K562 (cell line): ENCODE measurements at places on chromosomes 3 and 15.

- DNase-seq, result no peak
Measured at GRCh38 chr3:71088742-71089141, 494.8 kb downstream of the FOXP1 start.

- DNase-seq, result no peak
Measured at GRCh38 chr3:95711789-95712188, 1102.6 kb upstream of the EPHA6 start.

DNA sequence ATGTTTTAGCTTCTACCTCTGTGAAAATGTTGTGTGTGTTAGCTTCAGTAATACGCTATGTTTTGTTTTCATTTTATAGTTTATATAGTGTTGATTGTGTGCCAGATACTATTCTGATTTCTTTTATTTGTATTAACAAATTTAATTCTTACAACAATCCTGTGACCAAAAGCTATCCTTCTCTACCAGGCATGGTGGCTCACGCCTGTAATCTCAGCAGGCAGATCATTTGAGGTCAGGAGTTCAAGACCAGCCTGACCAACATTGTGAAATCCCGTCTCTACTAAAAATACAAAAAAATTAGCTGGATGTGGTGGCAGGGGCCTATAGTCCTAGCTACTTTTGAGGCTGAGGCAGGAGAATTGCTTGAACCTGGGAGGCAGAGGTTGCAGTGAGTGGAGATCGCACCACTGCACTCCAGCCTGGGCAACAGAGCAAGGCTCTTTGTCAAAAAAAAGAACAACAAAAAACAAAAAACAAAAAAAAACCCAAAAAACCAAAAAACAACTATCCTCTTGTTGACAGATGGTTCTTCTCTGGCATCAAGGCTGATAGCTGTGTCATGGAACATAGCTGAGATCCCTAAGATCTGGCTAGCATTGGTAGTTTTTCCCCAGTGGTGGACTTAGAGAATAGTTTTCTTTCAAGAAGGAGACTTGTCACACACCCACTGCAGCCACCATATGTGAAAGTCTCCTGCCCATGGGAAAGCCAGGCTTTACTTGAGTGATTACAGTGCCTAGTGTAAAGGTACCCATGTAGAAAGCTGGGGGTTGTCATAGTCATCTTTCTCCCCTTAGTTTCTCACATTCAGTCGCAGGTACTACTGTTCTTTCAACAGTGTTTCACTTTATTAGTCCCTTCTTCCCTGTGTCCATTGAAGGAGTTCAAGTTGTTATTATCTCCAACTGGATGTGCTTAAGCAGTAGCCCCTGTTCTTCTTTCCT, 116.5 kb downstream of the UBE2E2 start:
- DNase-seq, result no peak

- DNase-seq, result no peak
Measured at GRCh38 chr3:152257563-152258035, 11.1 kb upstream of the MBNL1 start.

DNA sequence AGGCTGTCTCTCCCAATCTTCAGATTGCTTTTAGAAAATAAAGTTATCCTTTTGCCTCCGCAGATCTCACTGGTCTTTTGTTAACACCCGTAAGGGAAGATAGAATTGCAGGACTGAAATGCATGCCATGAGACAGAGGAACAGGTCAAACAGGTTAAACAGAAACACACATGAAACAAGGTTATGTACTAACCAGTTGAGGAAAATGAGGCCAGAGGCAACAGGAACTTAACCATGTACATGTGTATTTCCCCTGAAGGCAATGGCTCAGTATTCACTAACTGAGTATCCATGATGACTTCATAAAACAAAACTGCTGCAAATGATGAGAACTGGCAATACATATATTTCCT, 169.1 kb upstream of the NSMCE3 start:
- DNase-seq, result no peak

DNA sequence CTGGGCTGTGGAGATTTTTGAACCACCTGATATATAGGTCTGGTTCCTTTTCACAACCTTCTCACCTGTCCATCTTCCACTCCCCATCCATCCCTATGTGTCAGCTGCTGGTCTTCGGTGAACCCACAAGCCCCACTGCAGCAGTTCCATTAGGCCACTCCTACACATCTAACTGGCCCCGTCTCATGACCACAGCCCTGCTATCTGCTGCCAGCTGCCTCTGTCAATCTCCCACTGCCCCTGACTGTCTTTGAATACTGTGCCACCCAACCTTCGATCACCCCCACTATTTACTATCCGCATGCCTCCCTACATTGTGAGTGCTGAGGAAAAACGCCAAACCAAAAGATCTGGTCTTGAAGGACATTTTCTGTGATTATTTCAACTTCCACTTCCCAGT, 795.4 kb downstream of the IGSF11 start:
- DNase-seq, result no peak

DNA sequence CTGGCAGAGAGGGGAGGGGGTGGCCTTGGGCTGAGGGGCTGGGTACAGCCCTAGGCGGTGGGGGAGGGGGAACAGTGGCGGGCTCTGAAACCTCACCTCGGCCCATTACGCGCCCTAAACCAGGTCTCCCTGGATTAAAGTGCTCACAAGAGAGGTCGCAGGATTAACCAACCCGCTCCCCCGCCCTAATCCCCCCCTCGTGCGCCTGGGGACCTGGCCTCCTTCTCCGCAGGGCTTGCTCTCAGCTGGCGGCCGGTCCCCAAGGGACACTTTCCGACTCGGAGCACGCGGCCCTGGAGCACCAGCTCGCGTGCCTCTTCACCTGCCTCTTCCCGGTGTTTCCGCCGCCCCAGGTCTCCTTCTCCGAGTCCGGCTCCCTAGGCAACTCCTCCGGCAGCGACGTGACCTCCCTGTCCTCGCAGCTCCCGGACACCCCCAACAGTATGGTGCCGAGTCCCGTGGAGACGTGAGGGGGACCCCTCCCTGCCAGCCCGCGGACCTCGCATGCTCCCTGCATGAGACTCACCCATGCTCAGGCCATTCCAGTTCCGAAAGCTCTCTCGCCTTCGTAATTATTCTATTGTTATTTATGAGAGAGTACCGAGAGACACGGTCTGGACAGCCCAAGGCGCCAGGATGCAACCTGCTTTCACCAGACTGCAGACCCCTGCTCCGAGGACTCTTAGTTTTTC, 4.9 kb downstream of the ISL2 start:
- no peak for DNase-seq

DNA sequence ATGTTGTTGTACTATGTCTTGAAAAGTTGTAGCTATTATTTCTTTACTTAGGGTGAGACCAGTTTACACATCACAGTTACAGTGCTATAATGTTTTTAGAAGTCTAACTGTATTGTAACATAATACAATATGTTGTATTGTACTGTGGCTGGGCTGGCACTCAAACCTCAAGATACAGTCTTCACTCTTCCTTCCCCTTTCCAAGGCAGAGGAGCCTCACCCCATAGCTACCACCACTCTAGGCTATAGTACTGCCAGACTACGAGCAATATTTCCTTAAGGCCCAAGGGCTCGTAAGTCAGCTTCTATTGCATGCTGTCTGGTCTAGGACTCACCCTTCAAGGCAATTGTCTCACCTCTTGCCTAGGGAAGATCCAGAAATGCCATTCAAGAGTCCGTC, 597.7 kb downstream of the OTOL1 start:
- DNase-seq, result no peak
